Activated gamma-delta T cell treated with anti-CD3 and anti-CD28 coated beads, Interleukin-2, amount 50 U/mL, for 16 hours (primary cell): ENCODE measurements at places on chromosomes 5 and 9.

DNA sequence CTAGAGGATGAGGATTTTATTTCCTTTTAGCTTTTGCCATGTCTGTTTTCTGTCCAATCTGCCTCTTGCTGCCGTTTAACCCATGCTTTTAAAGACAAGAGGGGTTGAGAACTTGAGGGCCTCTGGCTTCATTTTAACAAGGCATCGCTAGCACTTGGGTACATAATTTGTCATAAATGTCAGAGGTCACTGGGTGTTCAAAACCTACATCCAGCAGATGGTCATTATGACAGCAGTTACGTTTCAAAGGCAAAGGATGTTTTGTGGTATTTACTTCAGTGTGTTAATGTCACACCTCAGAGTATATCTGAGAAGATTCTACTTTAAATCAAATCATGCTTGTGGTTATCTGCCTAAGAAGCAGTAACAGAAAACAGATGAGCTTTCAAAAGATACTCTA is 918.3 kb downstream of the NR2F1-AS1 start:
- no peak for DNase-seq

GRCh38 chr9:5910413-5911057 is 19.8 kb downstream of the MLANA start:
- no peak for DNase-seq

GRCh38 chr5:150321784-150322183 is 19.1 kb upstream of the ARSI start:
- no peak for DNase-seq

GRCh38 chr5:171158581-171158980 is 150.5 kb upstream of the TLX3 start:
- no peak for DNase-seq

DNA sequence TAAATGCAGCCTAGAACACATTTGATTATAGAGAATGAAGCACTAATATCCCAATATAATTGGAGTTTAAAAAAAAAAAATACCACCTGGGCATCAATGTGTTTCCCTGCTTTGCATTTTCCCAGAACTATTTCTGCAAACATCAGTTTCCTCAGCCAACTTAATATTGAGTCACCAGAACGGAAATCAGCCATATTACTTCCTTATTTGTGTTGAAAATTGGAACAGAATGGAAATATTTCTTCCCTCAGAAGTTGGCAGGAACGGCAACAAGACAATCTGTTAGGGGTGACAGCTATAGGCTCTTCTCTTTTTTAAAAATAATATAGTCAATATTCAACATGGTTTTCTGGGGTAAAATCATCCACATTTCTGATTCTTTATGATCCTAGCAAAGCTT is 4.0 kb downstream of the MFAP3 start:
- no peak for DNase-seq

DNA sequence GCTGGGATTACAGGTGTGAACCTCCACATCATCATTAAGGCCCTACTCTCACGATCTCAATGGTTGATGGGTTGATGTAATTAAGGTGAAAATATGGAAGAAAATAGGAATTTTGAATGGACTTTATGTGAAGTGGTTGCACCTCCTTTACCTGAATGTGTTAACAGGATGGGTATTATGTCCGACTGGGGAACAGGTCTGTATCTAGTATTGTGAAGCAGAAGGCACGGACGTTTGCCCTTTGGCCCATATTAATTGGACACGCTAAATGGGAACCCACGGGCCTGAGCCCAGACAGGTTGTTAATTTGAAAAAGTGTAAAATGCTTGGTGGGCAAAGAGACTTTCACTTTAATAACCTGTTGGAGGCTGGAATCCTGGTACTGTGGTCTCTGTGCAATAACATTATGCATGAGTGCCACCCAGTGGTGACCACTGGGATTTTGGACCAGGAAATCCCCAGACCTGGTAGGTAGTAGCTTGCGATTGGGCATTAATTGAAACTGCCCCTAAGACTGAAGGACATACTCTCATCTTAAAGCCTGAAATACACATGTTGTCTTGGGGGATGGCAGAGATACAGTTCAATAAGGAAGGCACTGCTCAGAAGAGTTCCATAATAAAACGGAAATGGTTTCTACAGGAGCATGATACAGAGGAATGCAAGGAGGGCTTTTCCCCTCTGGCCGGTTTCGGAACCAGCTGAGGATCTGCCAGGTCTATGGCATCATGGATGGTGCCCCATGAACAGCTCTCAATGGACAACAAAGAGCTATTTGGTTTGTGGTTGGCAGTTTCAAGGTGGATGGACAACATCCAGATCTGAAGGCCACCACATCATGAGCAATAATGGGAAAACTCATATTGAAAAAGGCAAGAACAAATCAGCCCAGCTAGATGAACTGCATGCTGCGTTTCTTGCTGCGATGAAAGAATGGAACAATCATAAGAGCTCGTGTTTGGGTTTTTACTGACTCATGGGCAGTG is 26.2 kb upstream of the BICD2 start:
- DNase-seq, result peak; percentile 62

GRCh38 chr5:118726891-118727290 is 261.5 kb downstream of the DTWD2 start:
- DNase-seq, result no peak

DNA sequence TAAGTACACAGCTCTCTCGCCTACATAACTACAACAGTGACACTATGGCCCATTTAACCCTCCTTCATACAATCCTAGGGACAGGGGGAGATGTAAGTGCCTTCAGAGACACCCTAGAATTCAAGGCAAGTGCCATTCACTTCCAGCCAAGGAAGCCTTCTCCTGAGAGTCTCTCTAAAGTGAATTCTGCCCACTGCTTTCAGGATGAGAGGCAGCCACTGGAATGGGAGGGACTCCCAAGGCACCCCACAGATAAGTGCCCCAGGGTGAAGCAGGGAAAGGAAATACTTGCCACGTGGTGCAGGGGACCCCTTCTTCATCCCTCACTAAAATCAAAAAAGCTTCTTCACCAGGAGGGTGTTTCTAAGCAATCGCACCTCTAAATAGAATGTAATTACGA is 283.7 kb downstream of the ZNF608 start:
- DNase-seq, result no peak

DNA sequence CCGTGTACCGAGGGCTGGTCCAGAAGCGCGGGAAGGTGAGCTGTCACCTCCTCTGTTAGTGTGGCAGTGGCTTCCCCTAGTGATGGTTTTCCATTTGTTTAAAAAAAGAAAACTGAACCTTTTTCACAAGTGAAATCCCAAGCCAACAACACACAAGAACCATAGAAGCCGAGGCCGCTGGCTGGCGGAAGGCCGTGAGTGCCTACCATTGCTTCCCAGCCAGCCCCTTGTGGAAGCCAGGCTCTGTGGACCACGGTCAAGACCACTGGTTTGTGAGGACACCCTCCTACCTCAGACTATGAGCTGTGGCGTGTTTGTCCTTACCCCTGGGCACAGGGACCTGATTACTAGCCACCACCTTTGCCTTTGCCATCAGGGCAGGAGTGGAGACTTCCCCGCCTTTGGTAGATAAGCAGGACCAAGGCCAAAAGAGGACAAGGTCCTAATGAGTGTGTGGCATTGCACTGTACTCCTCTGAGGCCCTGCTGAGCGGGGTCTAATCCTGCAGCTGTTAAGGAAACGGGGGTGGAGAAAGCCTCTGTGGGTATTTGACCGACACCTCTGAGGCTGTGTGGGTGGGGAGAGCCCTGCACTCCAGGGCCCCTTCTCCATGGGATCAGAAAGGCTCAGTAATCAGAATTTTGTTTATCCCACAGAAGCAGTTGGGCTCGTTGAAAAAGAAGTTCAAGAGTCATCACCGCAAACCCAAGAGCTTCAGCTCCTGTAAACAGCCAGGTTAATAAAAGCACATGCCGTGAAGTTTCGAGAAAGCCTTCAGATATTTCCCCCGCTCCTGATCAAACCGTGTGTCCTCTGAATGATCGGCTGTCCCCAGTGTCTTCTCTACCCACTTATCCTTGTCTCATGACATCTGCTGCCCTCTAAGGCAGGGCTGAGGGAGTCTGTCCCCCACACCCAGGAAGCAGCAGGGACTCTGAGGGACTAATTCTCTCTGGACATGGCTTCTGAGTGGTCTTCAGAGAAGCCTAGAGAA is 4.3 kb downstream of the SURF2 start:
- no peak for DNase-seq

DNA sequence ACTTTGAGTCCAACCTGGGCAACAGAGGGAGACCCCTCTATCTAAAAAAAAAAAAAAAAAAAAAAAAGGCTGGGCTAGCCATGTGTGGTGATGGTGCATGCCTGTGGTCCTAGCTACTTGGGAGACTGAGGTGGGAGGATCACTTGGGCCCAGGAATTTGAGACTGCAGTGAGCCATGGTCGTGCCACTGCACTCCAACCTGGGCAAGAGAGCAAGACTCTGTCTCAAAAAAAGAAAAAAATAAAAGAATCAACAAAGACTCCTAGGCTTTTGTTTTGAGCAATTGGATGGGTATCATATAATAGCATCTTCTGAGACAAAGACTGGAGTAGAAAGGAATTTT is 481.7 kb upstream of the PAPPA start:
- DNase-seq, result no peak

GRCh38 chr9:69097923-69098593 is 62.5 kb downstream of the FXN start:
- DNase-seq, result no peak

GRCh38 chr5:41527201-41527779 is 16.9 kb upstream of the PLCXD3 start:
- DNase-seq, result no peak
